ENCODE measurements at places on chromosomes 7 and 10.

DNA sequence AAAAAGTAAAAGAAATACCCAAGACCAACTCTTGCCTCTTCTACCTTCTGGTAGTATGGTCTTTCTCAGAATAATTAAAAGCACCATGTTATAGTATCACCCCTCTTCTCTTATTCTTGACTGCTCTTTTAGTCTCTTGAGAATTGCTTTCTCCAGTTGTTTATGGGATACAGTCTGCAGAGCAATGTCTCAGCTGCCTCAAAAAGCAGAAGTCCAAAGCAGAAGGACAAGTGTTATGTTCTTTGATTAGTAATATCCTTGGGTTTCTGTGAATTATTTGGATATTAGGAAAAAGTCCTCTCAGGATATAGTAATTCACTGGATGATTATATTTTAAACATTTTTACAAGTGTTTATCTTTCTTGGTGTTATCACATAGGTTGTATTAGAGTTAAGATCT lies 7.4 kb downstream of the TAS2R41 start:
- no peaks in the 10 kb centered on the region for H3K27me3 ChIP-seq
- H3K36me3 ChIP-seq = no peaks in the 10 kb centered on the region
- H3K27ac ChIP-seq = no peak overlapping the region
- DNase-seq = no peak

- no peak overlapping the region for H3K27ac ChIP-seq
- no peak for DNase-seq
- H3K36me3 ChIP-seq = no peaks in the 10 kb centered on the region
- H3K4me3 ChIP-seq = no peak overlapping the region
- H3K27me3 ChIP-seq = no peaks in the 10 kb centered on the region
These were observed 68.4 kb upstream of the ADO start for GRCh38 chr10:62736168-62736546.

DNA sequence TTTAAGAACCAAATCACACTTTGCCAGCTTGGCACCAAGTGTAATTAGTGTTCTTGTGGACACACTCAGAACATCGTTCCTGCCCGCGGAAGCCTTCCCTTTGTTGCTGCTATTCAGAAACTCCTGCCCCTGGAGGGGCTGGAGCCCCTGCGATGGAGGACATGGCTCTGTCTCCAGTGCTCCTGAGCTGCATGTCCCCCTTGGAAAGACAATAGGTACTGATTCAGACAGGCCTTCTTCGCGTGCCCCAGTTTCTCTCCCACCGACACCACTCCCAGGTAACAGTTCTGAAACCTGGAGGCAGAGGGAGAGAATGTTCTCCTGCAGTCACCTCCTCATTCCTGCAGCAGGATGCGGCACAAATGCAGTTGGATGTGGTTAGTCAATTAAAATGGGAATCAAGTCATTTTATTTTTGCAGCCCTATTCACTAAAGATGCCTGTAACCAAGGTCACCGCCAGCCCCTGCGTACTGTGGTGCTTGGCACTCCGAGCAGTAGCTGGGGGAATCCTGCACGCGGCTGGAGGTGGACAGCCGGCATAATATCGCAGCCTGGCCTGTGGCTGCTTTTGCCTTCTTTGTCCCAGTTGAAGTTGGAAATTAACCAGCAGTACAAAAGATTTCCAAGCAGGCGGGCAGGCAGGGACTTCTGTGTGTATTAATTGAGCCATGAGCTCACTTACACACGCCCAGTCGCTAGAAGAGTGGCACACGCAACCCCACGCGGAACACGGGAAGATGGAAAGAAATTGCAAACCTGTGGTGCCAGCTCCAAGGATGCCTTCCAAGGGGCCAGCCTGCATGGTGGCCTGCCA lies 205.7 kb downstream of the EBF3 start:
- no peaks in the 10 kb centered on the region for H3K4me1 ChIP-seq
- H3K4me3 ChIP-seq = no peak overlapping the region
- no peaks in the 10 kb centered on the region for H3K27me3 ChIP-seq
- H3K36me3 ChIP-seq = no peaks in the 10 kb centered on the region
- DNase-seq = no peak
- no peak overlapping the region for H3K27ac ChIP-seq

DNA sequence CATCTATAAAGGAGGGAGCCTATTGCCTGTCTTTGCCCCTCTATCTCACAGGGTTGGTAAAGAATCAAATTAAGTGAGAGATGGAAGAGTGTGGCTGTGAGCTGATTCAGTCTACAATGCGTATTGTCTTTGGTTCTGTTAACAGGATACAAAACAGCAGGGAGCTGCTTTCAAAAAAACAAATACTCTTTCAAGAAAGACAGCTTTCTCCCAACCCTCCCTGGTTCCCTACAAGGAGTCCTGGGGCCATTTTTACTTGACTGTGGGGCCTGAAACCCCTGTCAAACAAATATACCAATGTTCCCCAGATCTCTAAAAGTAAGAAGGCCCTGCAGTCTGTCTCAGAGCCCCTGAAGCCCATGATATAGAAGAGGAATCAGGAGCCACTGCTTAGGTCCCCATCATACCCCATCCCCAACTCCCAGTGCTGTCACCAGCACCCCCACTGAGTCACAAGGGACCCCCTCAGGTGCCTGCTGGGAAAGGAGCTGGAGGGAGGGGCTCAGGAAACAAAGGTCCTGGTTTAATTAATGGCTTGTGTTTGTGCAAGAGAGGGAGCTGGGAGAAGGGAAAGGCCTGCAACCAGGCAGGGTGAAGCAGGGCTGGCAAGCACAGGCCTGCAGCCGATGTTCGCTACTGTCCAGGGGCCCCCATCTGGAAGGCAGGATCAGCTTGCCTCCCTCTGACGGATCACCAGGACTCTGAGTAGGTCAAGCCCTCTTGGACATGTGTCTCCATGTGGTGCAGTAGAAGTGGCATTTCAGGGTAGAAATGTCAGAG lies 182.0 kb upstream of the GHITM start:
- no peaks in the 10 kb centered on the region for H3K27me3 ChIP-seq
- no peak overlapping the region for H3K4me3 ChIP-seq
- no peak for DNase-seq

- no peaks in the 10 kb centered on the region for H3K4me1 ChIP-seq
- no peak for DNase-seq
- H3K27me3 ChIP-seq = no peaks in the 10 kb centered on the region
- H3K4me3 ChIP-seq = no peak overlapping the region
These were observed 194.8 kb downstream of the CELF2 start for GRCh38 chr10:11212288-11213085.

DNA sequence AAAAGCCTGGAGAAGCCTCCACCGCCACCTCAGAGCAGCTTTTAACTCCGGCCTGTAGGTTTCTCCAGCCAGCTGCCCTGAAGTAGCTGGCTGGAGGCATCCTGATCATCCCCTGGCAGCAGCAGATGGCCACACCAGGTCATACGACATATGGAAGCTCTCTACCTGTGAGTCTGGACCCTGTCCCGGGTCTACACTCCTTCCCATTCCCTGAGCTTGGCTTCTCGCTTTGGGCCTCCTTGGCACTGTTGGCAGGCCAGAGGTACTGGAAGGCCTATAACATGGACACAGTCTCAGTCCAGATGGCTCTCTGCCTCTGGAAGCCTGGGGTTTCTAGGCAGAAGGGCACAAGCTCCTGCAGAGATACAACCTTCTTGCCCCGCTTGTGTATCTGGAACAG lies 43.5 kb upstream of the TRIM8 start:
- peaks cover 10% of the 10 kb centered on the region for H3K36me3 ChIP-seq
- no peak overlapping the region for H3K4me3 ChIP-seq
- H3K27ac ChIP-seq = no peak overlapping the region
- H3K27me3 ChIP-seq = no peaks in the 10 kb centered on the region

- no peaks in the 10 kb centered on the region for H3K27me3 ChIP-seq
- H3K27ac ChIP-seq = no peak overlapping the region
- no peaks in the 10 kb centered on the region for H3K36me3 ChIP-seq
- H3K4me3 ChIP-seq = no peak overlapping the region
- H3K4me1 ChIP-seq = no peaks in the 10 kb centered on the region
These were observed 623.9 kb upstream of the FOXK1 start for GRCh38 chr7:4058158-4058557.

DNA sequence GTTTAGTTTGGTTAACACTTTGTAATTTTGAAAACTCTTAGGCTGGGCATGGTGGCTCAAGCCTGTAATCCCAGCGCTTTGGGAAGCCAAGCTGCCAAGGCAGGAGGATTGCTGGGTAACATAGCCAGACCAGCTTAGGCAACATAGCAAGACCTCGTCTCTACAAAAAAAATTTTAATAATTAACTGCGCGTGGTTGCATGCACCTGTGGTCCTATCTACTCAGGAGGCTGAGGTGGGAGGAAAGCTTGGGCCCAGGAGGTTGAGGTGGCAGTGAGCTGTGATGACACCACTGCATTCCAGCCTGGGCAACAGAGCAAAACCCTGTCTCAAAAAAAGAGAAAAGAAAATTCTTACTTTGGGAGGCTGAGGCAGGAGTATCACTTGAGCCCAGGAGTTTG lies 18.2 kb downstream of the MYOZ1 start:
- no peaks in the 10 kb centered on the region for H3K36me3 ChIP-seq
- DNase-seq = no peak
- H3K4me1 ChIP-seq = peaks cover 3% of the 10 kb centered on the region
- no peaks in the 10 kb centered on the region for H3K27me3 ChIP-seq
- no peak overlapping the region for H3K4me3 ChIP-seq

DNA sequence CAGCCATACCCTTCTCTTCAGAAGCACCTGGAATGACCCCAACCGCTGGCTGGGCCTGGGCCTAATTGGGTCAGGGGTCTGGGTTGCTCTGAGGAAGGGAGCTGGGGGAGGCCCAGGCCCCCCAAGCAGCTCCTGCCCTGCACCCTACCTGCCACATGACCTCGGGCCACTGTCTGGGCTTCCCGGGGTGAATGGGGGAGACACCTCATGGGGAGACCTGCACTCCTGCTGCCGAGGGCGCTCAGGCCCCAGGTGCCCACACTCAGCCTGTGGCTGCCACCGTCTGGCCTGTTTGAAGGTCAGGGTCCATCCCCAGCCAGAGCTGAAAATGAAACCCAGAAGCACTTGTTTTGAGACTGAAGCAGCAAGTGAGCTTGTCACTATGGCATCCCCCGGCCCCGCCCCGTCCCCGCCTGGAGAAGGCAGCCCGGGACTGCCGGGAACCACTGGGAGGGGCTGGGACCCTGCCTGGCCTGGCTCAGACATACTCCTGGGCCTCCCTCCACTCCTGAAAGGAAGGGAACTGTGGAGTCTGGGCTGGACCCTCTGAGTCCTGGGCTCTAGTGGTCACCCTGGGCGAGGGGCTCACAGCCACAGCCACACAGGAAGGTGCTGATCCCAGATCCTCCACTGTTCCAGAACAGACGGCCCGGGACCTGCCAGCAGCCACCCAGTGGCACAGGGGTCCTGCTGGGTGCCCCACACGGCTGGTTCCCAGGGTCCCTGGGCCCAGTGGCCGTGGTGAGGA lies 7.4 kb upstream of the MICALL2 start:
- no peak for DNase-seq
- no peak overlapping the region for H3K27ac ChIP-seq
- no peak overlapping the region for H3K4me3 ChIP-seq
- H3K4me1 ChIP-seq = peaks cover 18% of the 10 kb centered on the region
- H3K27me3 ChIP-seq = no peaks in the 10 kb centered on the region

DNA sequence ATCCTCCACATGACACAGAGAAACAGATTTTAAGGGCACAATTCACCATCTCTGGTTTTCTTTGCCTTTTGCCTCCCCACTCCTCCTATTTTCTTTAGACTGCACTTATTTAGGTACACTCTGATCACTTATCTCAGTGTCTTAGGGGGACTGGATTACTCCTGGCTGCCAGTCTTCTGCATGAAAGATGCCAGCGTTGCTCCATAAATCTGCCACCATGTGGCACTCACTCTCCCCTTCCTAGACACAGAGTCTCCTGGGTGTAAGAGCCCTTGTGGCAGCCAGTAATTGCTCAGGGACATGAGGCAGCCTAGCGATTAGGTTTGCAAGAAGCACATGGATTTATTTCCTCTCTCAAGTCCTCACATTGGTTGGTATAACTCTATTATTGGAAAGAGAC lies 34.5 kb upstream of the RBM20 start:
- H3K4me1 ChIP-seq = peaks cover 4% of the 10 kb centered on the region
- H3K27ac ChIP-seq = no peak overlapping the region
- H3K4me3 ChIP-seq = no peak overlapping the region
- H3K27me3 ChIP-seq = peaks cover 3% of the 10 kb centered on the region

- H3K27me3 ChIP-seq = peaks cover 11% of the 10 kb centered on the region
- no peak overlapping the region for H3K27ac ChIP-seq
- H3K4me1 ChIP-seq = no peaks in the 10 kb centered on the region
- DNase-seq = no peak
- no peaks in the 10 kb centered on the region for H3K36me3 ChIP-seq
These were observed 89.5 kb upstream of the LYZL1 start for GRCh38 chr10:29199339-29199738.

- H3K4me3 ChIP-seq = no peak overlapping the region
- H3K27ac ChIP-seq = peak overlapping the region; percentile 98
- DNase-seq = no peak
- peaks cover 69% of the 10 kb centered on the region for H3K4me1 ChIP-seq
- peaks cover 23% of the 10 kb centered on the region for H3K36me3 ChIP-seq
- H3K27me3 ChIP-seq = no peaks in the 10 kb centered on the region
These were observed 20.8 kb downstream of the TSPAN14 start for GRCh38 chr10:80474941-80475340.

DNA sequence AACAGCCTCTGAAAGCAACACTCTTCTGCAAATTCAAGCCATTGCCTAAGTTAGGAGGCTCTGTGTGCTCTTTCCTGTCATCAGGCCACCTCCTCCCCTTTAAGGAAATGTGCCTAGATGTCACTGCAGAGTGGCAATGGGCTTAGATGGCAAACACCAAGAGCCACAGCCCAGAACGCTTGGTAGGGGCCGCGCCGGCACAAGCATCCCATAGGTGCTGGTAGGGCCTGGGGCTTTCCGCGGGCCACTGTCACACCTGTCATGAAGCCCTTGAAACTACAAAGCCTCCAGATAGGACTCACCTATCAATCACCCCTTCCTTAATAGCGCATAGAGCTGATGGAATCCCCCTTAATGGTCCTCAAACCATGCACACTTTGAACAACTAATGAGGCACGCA lies 299.9 kb downstream of the GRID1 start:
- H3K27ac ChIP-seq = no peak overlapping the region
- no peaks in the 10 kb centered on the region for H3K4me1 ChIP-seq
- no peak for DNase-seq
- H3K27me3 ChIP-seq = no peaks in the 10 kb centered on the region
- no peak overlapping the region for H3K4me3 ChIP-seq
- H3K36me3 ChIP-seq = no peaks in the 10 kb centered on the region

Measured in keratinocyte (primary cell).